ENCODE measurements at places on chromosomes 16 and 17.

DNA sequence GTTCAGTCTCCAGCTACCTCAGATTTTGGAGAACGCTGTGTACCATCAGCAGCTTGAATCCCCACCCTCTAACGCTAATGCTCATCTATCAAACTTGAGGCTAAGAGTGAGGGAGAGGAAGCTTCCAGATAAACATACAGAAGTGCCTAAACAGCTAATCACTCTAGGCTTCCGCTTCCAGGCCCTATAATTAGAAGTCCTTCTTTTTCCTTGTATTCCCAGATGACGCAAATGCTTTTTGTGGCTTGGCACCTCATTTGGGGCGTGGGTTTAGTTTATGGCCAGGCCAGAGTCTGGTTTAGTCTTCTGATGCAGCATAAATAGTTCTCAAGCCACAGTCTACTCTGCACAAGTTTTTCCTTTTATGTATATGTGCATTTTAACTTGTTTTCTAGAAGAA, 263.4 kb downstream of the BCAS3 start:
- no peak for DNase-seq

- DNase-seq = no peak
Observed at GRCh38 chr17:73043686-73044581, 48.6 kb downstream of the SLC39A11 start.

DNA sequence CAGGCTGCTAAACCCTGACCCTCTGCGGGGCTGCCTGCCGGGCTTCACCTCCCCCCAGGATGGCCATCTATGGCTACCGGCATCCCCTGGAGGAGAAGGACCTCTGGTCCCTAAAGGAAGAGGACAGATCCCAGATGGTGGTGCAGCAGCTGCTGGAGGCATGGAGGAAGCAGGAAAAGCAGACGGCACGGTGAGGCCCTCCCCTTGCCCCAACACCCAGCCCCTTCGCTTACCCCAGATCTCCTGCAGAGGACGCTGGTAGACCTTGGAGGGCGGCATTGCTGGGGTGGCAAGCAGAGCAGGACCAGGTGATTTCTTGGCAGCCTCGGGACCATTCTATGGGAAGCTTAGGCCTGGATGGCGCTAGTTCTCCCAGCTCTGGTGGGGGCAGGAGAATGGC, 24.5 kb downstream of the ABCC3 start:
- DNase-seq = no peak

GRCh38 chr17:74760404-74761105, 12.1 kb downstream of the NHERF1 start:
- no peak for DNase-seq

- no peak for DNase-seq
Observed at GRCh38 chr16:83137894-83138293, 511.1 kb downstream of the CDH13 start.

- DNase-seq = no peak
Observed at GRCh38 chr17:68963958-68964357, 8.8 kb upstream of the ABCA8 start.

DNA sequence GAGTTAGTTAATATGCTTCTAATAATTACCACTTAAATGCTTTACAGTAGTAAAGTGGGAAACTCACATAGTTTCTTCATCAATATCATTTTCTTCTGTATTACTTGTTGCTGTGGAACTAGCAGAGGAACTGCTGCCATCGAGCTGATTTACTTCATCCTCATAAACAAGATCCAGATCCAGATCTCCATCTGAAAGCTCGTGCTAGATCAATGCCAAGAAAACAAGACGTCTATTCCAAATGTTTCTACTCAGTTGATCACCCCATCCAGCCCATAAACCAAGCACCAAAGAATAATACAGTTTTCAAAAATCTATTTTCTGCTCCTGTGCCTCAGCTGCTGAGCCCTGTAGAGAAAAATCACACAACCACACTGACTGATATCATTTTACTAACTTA, 59.1 kb downstream of the TRIM37 start:
- DNase-seq = no peak
